GM18507 (cell line): ENCODE measurements at places on chromosomes 4 and X.

GRCh38 chr4:79959652-79960051 lies 113.4 kb downstream of the ANTXR2 start:
- DNase-seq, result no peak

- DNase-seq, result no peak
These were observed 1141.5 kb downstream of the PCDH18 start for GRCh38 chr4:136390824-136391223.

GRCh38 chr4:54572152-54572542 lies 85.6 kb upstream of the KIT start:
- no peak for DNase-seq

- no peak for DNase-seq
These were observed 21.8 kb upstream of the TNIP3 start for GRCh38 chr4:121185960-121186359.

GRCh38 chrX:56813318-56813837 lies 84.3 kb downstream of the NBDY start:
- DNase-seq, result no peak

GRCh38 chrX:12686331-12686730 lies 104.9 kb upstream of the PRPS2 start:
- DNase-seq, result no peak

GRCh38 chr4:48296365-48296764 lies 26.7 kb upstream of the TEC start:
- DNase-seq, result no peak

DNA sequence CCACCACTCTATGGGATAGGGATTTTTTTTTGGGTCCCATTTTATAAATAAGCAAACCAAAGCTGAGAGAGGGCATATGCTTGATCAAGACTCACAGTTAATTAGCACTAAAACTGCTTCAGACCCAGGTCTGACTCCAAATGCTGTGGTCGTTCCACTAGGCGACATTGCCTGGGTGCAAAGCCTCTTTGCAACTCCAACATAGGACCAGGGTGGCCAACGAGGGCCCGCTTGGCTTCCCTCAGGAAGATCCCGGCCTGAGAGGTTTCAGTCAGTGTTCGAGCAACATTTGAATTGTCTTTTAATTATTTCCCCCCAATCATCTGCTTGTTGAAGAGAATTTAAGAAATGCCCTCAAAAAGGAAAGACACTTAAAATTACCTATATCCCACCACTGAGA lies 11.2 kb downstream of the PJA1 start:
- no peak for DNase-seq

DNA sequence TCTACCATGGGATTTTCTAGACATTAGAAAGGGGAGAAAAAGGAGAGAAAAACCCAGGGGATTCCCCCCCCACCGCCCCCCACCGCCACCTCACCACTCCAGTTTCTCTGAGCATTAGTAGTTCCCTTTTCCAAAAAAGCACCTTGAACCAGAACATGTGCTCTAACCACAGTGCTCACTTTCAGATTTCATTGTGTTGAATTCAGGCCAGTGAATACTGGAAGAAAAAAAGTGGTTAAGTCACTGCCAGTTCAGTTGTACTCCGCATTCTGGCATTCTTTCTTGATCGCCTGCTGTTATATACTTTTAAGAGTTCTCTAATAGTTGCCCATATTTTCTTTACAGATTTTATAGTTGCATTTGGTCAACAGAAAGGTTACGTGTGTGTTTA lies 40.9 kb downstream of the JADE3 start:
- DNase-seq, result no peak

DNA sequence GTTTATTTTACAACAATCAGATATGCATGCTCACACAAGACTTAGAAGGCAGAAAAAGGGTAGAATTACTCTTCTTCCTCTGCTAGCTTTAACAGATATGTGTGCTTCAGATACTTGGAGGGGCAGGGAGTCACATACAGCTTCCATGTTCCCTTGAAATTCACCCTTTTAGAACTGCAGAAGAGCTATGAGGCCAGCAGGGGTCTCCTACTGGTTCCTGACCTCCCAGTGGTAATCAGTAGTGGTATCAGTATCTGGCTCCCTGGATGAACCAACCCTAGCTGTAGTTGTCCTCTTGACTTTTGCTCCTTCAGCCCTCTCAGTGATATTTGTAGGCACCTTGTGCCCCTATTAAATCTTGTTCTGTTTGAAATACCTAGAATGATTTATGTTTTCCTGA lies 81.5 kb downstream of the RCHY1 start:
- no peak for DNase-seq
